ENCODE measurements at places on chromosomes 3 and 15.

GRCh38 chr3:171295484-171296373 lies 164.5 kb downstream of the TNIK start:
- DNase-seq, result no peak

GRCh38 chr15:40246496-40247280 lies 7.8 kb downstream of the PAK6 start:
- DNase-seq, result no peak

DNA sequence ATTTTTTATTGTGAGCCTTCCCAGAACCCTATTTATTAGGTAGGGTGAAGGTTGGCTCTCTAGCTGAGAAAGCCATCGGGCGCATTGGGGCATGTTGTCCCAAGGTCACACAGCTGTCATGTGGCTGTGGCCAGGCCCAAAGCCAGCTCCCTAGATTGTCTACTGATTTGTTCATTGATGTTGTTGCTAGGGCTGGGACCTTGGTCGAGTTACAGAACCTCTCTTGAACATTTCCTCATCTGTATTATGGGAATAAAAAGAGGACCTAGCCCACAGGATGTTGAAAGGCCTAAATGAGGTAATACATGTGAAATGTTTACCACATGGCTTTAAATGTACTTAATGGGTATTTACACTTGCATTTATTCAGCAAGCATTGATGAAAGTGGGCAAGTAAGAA lies 252.5 kb downstream of the SUCLG2 start:
- no peak for DNase-seq

DNA sequence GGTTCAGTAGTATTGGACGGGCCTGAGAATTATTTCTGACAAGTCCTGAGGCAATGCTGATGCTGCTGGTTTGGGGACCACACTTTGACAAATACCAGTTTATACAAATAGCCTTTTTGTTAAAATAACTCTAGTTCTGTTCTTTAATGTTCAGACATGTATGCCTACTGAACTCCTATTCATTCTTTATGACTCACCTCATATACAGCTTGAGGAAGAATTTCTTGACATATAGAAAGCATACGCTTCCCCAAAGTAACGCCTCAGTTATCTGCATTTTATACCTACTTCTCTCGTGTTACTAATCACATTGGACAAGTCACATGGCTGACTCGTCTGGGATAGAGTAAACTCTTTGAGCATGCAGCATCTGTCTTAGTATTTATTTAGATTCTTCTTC lies 145.4 kb upstream of the GOLIM4 start:
- DNase-seq, result no peak

- no peak for DNase-seq
These were observed 21.0 kb downstream of the TMEM158 start for GRCh38 chr3:45205126-45205525.

GRCh38 chr15:46858150-46858549 lies 859.2 kb upstream of the SEMA6D start:
- DNase-seq, result no peak

- no peak for DNase-seq
These were observed 91.5 kb downstream of the MYLK start for GRCh38 chr3:123792473-123793201.

GRCh38 chr15:92579486-92579885 lies 76.1 kb downstream of the FAM174B start:
- no peak for DNase-seq

GRCh38 chr15:37900326-37901221 lies 33.9 kb upstream of the TMCO5A start:
- no peak for DNase-seq

GRCh38 chr15:69713726-69714559 lies 261.3 kb downstream of the RPLP1 start:
- peak; percentile 38 for DNase-seq

- DNase-seq, result no peak
These were observed at the start of gene C2CD4B for GRCh38 chr15:62165104-62165792. Gene C2CD4B, minus strand, starts transcription at chr15:62165285. Its CDS starts 301 bp downstream, at chr15:62164984.

GRCh38 chr3:43523454-43524053 lies 98.3 kb downstream of the ANO10 start:
- no peak for DNase-seq

GRCh38 chr15:74791007-74791406 lies 9.1 kb downstream of the CSK start:
- DNase-seq, result no peak

- DNase-seq, result no peak
These were observed 120.3 kb downstream of the SAMMSON start for GRCh38 chr3:70119879-70120278.

GRCh38 chr3:36542186-36542585 lies 161.9 kb downstream of the STAC start:
- no peak for DNase-seq

DNA sequence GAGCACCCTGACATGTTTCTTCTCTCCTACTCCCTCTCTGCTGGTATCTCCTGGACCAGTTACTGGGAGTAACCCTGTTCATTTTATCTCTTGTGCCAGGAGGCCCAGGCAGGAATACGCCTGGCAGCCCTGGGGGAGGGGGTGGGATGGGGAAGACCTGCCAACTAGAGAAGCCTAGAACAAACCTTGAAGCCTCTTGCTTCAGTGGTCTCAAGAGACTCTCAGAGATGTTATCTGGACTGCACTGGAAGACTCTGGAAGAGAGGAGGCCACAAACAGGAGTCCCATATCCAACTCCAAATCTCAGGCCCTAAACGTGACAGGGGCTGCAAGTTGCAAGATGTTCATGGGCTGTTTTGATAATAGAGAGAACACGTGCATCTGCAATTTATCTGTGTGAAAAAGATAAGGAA lies at the start of gene EPB42:
Gene EPB42, minus strand, starts transcription at position 28 of the 413 bp plus-strand sequence. CDS start 193 bp downstream, outside the sequence.
- DNase-seq, result no peak

DNA sequence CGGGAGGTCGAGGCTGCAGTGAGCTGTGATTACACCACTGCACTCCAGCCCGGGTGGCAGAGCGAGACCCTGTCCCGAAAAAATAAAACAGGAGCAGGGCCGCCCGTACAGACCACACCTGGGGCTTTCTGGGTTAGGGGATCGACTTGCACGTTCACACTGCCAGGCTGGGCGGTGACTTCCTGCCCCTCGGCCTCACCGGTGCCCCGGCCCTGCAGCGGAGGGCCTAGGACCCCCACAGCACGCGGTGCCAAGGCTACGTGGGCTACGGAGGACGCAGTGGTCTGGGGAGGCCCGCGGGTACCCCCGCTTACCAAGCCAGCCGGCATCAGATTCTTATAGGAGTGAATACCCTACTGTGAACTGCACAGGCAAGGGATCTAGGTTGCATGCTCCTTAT lies 11.6 kb upstream of the TTC14 start:
- DNase-seq, result no peak

GRCh38 chr3:12822725-12823373 lies 18.5 kb downstream of the RPL32 start:
- no peak for DNase-seq

- DNase-seq, result no peak
These were observed 109.8 kb downstream of the CACNA1D start for GRCh38 chr3:53604232-53604631.

- no peak for DNase-seq
These were observed 461 bp downstream of the PCYT1A start for GRCh38 chr3:196287090-196287439.

DNA sequence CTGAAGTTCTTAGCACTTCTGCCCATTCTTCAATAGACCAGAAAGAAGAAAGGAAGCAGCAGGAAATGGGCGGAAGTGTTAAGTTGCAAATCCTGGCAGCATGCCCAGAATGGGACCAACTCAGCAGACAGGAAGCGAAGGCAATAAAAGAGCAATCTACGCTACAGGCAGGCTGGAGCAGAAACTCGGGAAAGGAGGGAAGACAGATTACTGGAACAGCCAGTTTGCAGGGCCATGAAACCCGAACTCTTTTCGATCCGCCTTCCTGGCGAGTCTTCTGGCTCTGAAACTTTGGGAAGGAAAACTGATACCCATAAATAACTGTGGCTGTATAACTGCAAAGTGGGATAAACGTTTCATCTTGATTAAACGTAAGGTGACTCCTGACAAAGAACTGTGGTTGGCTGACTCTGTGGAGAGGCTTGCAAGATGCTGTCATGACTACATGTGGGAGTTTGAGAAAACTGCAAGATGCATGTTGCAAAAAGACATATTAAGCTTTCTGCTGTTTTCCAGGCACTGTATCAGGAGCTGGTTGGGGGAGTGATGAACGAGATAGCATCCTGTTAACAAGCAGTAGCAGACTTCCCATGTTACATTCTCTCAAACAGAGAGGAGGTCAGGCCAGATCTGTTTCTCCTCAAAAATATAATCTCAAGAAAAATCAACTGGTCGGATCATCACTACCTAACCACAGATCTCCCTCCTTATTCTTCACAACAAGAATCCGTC lies 67.8 kb downstream of the FMN1 start:
- peak; percentile 35 for DNase-seq

- DNase-seq, result no peak
These were observed 67.2 kb upstream of the TGFBR2 start for GRCh38 chr3:30539206-30539605.

GRCh38 chr3:185813205-185813604 lies 11.6 kb downstream of the IGF2BP2 start:
- DNase-seq, result no peak

DNA sequence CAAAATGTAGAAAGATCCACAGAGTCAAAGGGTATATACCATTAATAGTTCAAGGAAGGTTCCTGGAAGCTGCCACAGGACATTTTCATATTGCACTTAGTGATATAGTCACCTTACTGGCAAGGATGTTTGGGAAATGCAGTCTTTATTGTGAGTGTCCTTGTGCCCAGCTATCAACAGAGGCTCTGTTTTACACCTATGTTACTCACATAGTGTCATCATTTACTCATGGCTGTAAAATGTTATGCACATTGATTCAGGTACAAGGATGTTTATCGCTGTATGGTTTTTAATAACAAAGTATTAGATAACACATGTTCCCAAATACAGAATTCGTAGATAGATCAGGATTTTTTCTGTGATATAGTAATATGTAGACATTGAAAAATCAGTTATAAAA lies 50.9 kb downstream of the ZPLD1 start:
- DNase-seq, result no peak

DNA sequence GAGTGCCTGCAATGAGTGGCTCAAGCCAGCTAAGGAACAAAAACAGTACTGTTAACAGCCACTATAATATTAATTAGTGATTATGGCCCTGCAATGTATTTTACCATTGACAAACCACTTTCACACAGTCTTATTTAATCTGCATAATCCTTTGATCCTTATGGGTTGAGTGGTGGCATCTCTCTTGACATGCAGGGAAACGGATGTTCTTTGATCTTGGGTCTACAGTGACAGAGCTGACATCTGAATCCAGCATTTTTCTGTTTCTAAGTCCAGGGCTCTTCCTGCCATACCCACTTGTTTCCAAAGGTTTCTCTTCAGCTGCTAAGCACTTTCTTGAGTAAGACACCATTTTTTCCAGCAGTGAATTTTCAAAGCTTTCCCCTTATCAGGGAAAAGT lies 277.7 kb upstream of the ROPN1 start:
- no peak for DNase-seq

GRCh38 chr15:90095521-90095959 lies 6.7 kb downstream of the IDH2 start:
- DNase-seq, result no peak

GRCh38 chr15:38470816-38471215 lies 16.9 kb downstream of the FAM98B start:
- no peak for DNase-seq

- DNase-seq, result no peak
These were observed 181.0 kb downstream of the SI start for GRCh38 chr3:164897342-164897741.

DNA sequence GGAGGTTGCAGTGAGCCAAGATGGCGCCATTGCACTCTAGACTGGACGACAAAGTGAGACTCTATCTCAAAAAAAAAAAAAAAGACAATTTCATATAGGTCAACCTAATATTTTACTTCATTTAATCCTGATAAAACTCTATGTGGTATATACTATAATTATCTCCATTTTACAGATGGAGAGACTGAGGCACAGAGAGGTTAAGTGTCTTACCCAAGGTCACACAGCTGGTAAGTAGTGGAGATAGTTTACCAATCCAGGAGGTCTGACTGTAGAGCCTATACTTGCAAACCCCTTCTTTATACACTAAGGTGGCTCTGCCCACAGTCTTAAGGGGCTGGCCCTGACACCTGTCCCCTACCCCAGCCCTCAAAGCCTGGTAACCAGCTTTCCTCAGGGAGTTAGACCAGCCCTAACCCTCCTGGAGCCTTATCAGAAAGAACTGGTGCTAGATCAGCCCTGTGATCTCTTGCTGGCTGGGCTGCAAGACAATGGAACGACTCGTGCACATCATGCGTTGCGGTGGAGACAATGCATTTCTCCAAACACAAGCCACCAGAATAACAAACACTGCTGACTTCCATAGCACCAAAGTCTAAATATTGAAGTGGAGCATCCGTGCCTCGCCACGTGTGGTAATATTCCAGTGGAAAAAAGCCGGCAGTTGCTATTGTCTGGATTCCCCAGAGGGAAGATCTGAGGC lies 60.0 kb upstream of the SMAD3 start:
- no peak for DNase-seq

GRCh38 chr15:99909592-99910295 lies 176.5 kb upstream of the LYSMD4 start:
- DNase-seq, result no peak

DNA sequence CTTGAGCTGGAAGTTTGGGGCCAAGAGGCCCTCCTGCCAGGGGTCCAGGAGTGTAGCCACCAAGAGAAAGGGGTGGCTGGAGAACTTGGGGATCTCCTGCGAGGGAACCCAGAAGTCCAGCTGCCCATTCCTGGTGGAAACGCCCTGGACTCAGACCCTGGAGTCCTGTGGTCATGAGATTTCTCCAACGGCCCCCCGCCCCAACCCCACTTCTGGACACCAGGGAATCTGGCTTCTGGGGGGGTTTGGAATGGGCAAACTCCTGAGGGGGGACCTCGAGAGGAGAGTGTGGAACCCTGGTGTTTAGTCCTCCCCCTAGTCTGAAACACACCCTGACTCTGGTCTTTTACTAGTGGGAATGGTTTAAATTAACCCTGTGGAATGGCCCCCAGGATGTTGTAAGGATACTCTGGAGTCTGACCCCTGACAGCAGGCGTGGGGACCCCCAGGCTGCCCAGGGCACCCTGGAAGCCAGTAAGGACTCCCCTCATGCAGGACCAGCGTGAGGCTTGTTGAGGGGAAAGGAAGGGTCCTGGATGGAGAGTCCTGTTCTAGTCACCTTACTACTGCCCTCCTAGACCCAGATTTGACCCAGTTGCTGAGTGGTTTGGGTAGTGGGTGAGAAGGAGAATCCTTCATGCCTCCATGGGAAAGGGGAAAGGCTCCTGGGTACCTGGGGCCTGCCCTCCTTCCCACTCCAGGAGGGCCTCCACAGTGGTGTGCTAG lies 540 bp downstream of the KLHDC8B start:
- DNase-seq, result no peak

GRCh38 chr3:152550284-152550683 lies 281.6 kb downstream of the MBNL1 start:
- DNase-seq, result no peak
